ENCODE measurements at places on chromosomes 11 and 22.

- DNase-seq = peak; percentile 84
These were observed 4.5 kb upstream of the NCF4 start for GRCh38 chr22:36856121-36856791.

GRCh38 chr11:133705074-133705648 lies 140.2 kb downstream of the SPATA19 start:
- no peak for DNase-seq

- DNase-seq = no peak
These were observed 85.2 kb downstream of the CWF19L2 start for GRCh38 chr11:107372439-107372838.

GRCh38 chr11:42976636-42977217 lies 335.1 kb upstream of the API5 start:
- peak; percentile 65 for DNase-seq

- DNase-seq = no peak
These were observed 120.0 kb downstream of the SLC17A6 start for GRCh38 chr11:22458161-22458560.

- DNase-seq = no peak
These were observed 28.1 kb downstream of the ALKBH3 start for GRCh38 chr11:43908683-43909082.

DNA sequence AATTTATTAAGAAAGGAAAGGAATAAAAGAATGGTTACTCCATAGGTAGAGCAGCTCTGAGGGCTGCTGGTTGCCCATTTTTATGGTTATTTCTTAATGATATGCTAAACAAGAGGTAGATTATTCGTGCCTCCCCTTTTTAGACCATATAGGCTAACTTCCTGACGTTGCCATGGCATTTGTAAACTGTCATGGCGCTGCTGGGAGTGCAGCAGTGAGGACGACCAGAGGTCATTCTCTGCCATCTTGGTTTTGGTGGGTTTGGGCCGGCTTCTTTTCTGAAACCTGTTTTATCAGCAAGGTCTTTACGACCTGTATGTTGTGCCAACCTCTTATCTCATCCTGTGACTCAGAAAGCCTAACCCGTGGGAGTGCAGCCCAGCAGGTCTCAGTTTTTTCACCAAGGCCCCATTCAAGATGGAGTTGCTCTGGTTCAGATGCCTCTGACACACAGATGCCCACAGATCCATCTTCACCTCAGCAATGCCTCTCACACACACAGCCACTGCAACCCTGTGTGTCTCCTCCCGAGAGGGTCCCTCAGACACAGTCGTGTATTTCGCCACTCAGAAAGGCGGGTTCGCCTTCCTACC lies 16.4 kb upstream of the JAM3 start:
- no peak for DNase-seq

- no peak for DNase-seq
These were observed 94.5 kb downstream of the RPS6KA4 start for GRCh38 chr11:64453466-64453865.

GRCh38 chr22:39348909-39349505 lies 784 bp upstream of the SYNGR1 start:
- peak; percentile 38 for DNase-seq

- no peak for DNase-seq
These were observed 31.7 kb downstream of the ADAMTS15 start for GRCh38 chr11:130480186-130480585.

DNA sequence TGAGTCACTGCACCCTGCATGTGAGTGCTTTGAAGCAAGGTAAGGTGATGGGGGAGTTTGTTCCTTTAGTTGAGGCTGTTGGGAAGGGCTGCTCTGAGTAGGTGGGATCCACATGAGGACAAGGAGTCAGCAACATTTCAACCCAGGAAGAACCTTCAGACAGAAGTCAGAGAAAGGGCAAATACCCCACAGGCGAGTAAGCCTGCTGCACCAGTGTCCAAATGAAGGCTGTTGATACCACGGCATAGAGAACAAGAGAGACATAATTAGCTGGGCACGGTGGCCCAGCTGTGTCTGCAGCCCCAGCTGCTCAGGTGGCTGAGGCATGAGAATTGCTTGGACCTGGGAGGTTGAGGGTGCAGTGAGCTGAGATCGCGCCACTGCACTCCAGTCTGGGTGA lies 54.3 kb upstream of the CLMP start:
- no peak for DNase-seq

GRCh38 chr11:45856044-45856468 lies 8.8 kb downstream of the CRY2 start:
- DNase-seq = no peak

GRCh38 chr11:63766531-63767235 lies 1.9 kb downstream of the ZFTA start:
- no peak for DNase-seq

DNA sequence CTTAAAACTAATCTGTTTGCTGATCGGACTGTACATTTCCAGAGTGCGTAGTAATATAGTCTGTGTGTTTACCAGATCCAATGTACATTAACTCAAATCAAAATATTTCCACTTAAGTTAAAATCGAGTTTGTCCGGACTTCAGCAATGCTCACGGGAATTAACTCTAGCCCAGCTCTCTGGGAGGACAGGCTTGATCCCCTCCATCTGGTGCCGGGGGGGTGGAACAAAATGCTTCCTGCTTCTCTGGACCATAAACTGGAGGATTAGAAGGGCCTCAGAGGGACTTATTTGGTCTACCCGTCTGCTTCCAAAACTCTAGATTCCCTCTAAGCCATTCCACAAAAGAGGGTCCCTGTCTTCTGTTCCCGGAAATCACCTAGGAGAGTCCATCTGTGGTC lies 511.2 kb downstream of the BUD13 start:
- no peak for DNase-seq

GRCh38 chr11:20597680-20598484 lies 1.5 kb upstream of the SLC6A5 start:
- no peak for DNase-seq
